Right ventricle myocardium superior (tissue), 1 donor: ENCODE measurements at places on chromosomes 6 and 20. TPM values are rescaled to one million over a fixed set of nuclear protein-coding genes. Genes with fewer than 3 reads are reported as not detected.

Gene OOEP
- total RNA-seq: not detected

Gene CST2
- total RNA-seq: not detected

Gene TCEA2
- 34.6 TPM for total RNA-seq

Gene BMP6
- total RNA-seq: 2.6 TPM

Gene ARMC12
- total RNA-seq: not detected

Gene RBL1
- total RNA-seq: 4.5 TPM

Gene HCK
- total RNA-seq: 4.9 TPM

GRCh38 chr6:127824061-127824460 is 76.8 kb downstream of the THEMIS start:
- no peak for DNase-seq

DNA sequence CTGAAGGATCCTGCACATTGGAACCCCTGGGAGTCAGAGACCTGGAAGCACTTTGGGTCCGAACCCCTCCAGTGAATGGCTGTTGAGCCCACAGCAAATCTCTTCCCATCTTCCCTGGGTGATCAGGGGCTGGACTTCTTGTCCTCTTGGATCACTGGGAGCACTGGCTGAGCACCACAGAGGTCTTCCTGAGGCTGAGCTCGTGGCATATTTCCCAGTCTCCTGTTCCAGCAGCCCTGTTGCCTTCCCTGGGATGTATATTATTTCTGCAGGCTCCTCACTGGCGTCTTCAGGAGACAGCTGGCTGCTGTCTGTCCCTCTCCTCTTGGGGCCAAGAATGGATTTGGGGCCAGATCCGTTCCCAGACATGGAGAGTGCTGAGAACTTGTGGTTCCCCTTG is 43.4 kb downstream of the PTK7 start:
- DNase-seq: no peak

DNA sequence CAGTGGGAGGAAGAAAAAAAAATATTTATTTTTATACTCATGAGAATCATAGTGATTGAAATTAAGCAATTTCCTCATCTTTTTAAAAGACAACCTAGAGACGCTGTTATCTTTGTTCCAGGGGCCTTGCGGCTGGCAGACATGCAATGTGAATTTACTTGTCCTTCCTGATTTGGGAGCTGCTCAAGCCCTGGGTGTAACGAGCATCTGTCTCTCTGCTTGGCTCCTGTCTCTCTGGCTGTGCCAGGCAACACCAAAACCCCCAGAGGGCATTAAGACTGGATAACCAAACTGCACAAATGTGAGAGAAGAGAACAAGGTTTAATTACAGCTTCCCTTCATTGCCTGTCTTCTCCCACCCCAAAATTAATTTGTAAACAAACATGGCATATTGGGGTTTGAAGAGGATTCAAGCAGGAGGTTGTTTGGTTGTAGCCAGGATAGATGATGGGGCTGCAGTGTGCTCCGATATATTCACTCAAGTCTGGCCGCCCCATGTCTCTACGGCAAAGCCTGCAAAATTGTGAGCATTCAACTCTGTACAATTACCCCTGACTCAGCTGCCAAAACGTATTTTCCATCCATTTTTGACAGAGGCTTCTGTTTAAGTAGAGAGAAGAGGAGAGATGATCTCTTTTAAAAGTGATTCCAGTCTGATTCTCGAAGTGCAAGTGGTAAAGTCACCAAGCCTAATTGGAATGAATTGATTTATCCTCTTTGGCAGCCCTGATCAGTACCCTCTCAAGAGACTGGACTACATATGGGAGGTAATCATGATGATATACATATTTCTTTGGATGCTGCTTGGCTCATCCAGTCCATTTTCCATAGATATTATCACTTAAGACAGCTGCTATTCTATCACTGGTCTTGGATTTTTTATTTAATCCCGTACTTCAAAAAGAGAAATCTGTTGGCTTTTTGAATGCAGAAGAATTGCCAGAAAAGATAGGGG is 170.2 kb downstream of the SLC24A3 start:
- no peak for DNase-seq

DNA sequence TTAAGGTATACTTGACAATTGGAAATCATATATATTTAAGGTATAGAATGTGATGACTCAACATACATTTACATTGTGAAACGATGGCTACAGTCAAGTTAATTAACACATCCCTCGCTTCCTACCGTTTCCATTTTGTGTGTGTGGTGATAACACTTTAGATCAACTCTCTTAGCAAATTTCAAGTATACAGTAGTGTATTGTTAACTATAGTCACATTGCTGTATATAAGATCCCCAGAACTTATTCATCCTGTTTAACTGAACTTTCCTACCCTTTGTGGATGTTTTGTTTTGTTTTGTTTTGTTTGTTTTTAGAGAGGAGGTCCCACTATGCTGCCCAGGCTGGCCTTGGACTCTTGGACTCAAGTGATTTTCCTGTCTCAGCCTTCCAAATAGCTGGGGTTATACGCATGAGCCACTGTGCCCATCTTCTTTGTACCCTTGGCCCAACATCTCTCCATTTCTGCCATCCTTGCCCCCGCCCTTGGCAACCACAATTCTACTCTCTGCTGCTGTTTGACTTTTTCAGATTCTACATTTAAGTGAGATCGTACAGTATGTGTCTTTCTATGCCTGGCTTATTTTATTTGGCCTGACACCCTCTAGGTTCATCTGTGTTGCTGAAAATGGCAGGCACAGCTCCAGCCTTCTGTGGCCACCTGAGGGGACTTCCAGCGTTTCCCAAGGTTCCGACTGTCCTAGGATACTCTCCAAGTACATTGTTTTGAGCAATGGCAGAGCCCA is 90.5 kb upstream of the SNX9 start:
- DNase-seq: no peak

DNA sequence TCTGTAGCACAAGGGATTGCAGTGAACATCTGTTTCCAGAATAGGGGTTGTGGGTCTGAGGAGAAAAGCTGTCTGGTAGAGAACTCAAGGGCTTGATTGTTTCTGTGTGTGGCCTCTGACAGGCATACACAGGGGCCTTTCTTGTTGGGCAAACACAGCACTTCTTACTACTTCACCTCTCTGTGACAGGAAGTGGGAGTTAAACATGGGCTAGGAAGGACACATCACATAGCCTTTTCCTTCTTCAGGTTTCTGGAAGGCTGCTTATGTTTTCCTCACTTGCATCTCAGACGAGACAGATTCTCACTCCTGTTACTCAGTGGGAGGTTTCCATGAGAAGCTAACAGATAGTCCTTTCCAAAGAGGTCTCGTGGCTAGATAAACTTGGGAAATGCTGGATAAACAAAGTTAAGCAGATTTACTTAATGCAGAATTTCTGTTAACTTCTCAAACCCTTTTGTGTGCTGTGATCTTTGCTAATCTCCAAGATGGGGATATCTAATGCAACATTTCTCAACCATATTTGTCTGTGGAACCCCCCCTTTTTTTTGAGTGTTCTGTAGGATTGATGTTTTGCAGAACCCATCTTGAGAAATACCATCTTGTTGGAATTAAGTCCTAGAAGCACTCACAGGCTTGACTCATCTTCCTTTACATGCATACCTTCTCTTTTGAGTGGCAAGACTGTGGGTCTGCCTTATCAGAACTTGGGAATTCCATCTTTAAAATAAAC is 41.9 kb upstream of the RNF8 start:
- DNase-seq: no peak

GRCh38 chr6:148738946-148739821 is 7.6 kb upstream of the UST start:
- DNase-seq: no peak

DNA sequence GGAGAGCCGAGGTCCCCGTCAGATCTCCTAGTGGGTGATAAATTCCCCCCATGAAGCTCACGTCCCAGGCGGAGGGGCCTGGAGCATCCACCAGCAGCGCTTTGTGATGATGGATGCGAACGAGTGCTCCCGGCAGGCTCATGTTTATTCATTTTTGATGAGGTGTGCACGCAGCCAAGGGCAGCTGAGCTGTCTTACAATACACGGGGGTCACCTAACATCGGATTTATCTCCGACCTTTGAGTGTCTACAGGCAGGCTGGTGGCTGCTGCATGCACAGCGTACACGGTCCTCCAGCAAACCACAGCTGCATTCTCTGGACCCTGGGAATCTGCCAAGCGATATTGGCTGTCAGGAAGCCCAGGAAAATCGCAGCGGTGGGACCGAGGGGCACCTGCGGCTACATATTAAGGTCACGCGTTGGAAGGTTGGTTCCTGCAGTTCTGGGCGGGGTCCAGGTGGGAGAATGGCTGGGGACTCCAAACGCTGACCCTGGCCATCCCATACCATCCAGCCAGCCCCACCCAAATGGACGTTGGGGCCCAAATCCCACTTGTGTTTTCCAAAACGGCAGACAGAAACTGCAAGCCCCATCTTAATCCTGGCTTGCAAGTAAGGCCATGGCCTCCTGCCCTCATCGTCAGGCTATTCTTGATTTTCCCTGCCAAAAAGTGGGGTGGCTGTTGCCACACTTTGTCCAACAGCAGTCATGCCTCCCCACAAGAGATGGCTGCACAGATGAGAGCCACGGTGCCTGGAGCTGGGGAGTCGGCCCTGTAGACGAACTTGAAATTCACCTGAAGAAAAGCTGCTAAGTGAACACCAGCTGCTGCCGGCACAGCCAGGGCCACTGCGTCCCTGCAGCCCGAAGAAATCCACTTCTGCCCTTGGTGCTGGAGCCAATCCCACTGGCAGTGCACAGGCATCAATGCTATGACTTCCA is 399.9 kb downstream of the TAF4 start:
- DNase-seq: no peak

DNA sequence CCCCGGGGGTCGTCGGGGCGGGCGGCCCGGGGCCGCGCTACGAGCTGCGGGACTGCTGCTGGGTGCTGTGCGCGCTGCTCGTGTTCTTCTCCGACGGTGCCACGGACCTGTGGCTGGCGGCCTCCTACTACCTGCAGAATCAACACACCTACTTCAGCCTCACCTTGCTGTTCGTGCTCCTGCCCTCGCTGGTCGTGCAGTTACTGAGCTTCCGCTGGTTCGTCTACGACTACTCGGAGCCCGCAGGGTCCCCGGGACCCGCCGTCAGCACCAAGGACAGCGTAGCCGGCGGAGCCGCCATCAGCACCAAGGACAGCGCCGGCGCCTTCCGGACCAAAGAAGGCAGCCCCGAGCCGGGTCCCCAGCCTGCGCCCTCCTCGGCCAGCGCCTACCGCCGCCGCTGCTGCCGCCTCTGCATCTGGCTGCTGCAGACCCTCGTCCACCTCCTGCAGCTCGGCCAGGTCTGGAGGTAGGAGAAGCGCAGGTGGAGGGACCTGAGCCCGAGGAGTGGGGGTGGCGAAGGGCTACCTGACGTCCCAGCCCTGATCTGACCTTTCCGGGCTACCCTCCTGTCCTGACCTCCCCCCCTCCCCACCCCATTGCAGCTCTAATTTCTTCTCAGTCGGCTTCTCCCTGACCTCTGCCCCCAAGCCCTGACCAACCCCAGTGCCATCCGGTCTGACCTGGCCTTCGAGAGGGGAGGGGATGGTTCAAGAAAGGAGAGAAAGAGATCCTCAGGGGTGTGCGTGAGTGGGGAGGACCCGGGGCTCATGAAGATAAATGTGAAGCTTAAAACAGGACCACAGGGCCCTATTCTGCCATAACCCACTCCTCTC is 558 bp downstream of the XKR7 start:
- peak; percentile 84 for DNase-seq

GRCh38 chr6:68635706-68636513 is 828 bp downstream of the ADGRB3 start:
- peak; percentile 51 for DNase-seq

DNA sequence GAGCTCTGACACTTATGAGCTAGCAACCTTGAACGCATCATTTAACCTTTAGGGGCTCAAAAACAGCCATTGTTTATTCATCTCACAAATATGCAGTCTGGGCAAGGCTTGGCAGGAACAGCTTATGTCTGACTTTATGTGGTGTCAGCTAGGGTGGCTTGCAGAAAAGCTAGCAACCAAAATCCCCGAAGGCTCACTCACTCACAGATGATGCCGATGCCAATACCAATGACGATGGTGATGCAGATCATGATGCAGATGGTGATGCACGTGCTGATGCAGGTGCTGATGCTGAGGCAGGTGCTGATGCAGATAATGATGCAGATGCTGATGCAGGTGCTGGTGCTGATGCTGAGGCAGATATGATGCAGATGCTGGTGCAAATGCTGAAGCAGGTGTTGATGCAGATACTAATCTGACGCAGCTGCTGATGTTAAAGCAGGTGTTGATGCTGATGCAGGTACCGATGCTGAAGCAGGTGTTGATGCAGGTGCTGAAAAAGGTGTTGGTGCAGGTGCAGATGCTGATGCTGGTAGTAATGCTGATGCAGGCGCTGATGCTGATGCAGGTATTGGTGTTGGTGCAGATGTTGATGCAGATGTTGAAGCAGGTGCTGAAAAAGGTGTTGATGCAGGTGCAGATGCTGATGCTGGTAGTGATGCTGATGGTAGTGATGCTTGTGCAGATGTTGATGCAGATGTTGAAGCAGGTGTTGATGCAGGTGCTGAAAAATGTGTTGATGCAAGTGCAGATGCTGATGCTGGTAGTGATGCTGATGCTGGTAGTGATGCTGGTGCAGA is 195.6 kb downstream of the NFATC2 start:
- DNase-seq: no peak

DNA sequence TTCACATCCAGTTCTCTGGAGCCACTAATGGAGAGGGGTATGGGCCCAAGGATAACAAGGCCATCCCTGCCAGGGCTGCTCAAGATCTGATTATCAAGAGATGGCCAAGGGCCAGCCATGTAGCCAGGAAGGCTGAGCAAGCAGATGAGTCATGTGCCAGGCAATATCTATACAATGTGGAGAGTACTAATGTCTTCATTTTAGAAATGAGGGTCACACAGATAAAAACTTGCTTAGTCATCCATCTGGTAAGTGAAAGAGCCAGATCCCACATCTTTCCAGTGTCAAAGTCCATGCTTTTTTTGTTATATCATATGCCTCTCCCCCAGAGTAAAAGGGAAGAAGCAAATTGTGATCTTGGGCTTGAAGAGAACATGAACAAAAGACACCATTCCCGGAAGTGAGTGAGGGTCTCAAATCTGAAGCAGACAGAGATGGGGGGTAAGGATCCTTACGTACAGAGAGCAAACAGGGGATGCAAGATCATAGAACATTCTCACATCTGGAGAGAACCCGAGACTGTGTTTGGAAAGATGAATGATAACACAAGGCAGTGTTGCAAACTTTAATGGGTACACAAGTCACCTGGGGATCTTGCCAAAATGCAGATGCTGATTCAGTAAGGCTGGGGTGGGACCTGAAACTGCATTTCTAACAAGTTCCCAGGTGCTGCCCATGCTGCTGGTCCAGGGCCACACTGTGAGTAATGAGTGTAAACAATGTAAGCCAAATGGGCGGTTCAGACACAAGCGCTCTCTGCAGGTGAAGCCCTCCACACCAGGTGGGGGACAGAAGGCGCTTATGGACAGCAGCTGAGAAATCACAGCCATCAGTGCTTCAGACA is 20.0 kb upstream of the GSTA3 start:
- DNase-seq: no peak

GRCh38 chr20:23072892-23073586 is 13.1 kb downstream of the CD93 start:
- DNase-seq: no peak

DNA sequence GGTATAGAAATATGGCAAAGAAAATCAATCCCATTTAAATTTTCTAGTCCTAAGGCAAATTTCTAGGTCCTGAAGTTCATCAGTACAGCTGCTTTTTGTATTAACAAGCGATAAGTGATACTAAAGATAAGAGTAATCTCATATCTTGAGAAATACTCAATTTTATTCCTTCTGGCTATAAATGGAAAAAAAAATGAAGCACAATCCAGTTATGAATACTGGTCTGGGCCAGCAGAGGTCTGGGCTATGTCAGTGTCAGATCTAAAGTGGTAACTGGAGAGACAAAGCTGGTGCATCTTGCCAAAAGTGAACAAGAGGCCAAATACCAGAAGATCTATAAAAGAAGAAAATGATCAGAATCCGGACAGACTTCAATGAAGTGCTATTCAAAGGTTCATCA is 126.4 kb downstream of the FUT9 start:
- no peak for DNase-seq

- DNase-seq: no peak
These were observed 135.3 kb upstream of the CENPW start for GRCh38 chr6:126204598-126204997.
